ENCODE measurements at places on chromosomes 6 and 20.

DNA sequence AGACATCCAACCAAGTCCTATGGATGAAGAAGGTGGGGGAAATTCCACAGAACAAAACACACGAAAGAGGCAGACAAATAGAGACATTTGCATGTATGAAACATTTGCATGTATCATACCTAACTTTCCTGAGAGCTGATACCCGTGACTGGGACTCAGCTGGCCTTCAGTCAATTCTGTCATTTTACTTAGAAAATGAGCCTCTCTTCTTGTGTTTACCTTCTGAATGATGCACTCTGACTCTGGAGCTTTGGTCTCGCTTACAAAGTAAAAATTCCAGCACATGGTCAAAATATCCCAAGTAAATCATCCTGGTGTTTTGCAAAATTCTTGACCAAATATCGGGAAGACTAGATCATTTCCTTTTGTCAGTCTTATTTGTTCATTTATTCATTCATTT lies 46.9 kb downstream of the MMUT start:
- no peak for DNase-seq

DNA sequence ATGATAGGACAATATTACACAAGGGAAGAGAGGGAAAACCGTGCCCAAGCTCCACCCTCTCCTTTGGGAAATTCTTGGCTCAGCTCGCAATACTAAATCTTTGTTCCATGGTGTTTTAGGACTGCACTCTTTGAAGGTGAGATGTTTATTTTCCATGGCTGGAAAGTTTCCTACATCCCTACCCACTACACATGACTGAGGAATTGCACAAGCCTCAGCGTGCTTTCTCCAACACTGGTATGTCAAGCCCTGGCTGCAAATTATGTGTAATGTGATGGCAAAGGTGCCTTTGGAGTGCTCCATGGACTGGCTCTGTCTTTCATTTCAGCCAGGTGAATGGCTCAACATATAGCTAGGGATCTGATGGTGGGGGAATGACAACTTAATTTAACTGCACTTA lies 134.3 kb downstream of the ISM1 start:
- no peak for DNase-seq

GRCh38 chr6:119109654-119110325 lies 31.3 kb upstream of the FAM184A start:
- no peak for DNase-seq

GRCh38 chr6:138410048-138410735 lies 6.2 kb downstream of the HEBP2 start:
- no peak for DNase-seq

DNA sequence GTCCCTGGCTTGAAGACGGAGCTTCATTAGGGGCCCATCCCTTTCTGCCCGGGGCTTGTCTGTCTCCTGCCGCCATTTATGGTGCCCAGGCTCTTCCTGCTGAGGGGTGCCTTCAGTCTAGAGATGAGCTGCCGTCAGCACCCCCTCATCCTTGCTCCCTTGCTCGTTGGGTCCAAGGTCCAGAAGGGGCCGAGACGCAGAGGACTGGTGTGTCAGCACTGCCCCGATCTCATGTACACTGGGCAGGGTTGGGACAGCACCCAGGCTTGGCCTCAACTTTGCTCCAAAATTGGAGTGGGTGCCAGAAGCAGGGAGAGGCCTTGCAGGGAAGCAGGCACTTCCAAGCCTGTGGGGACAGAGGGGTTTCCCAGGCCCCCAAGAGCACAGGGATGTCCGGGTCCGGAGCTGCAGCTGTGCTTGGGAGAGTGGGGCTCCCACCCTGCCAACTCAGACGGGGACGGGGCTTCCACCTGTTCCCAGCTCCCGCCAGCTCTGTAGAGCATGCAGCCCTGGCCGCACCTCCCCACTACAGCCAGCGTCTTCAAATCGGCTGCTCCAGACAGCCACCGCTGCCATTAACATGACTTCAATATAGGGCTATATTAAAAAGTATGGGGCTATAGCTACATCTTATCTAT lies 488.8 kb downstream of the TENT5A start:
- no peak for DNase-seq

DNA sequence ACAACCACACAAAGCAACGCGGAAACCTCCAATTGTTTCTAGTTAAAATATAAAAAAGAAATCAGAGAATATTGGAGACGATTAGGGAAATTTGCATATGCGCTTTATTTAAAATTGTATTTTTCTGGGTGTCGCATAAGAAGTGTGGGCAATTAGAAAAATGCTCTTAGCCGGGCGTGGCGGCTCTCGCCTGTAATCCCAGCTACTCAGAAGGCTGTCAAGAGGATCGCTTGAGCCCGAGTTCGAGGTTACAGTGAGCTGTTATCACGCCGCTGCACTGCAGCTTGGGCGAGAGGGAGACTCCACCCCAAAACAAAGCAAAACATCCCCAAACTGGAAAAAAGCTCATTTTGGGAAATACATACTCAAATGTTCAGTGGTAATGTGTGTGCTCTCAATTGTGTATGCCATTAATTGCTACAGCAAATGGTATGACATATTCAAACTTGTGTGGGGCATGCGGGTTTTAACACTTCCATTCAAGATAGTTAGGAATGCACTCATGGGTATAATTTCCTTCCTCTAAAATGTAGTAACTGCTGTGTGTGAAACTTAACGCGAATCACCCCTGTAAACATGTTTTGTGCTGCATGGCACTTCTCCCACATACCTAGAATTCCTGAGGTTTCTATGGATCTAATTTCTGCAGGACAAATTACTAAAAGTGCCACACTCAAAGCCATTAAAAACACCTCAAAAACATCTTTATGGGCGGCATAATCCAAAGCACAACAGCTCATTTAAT lies 54.7 kb upstream of the HFE start:
- peak; percentile 37 for DNase-seq

DNA sequence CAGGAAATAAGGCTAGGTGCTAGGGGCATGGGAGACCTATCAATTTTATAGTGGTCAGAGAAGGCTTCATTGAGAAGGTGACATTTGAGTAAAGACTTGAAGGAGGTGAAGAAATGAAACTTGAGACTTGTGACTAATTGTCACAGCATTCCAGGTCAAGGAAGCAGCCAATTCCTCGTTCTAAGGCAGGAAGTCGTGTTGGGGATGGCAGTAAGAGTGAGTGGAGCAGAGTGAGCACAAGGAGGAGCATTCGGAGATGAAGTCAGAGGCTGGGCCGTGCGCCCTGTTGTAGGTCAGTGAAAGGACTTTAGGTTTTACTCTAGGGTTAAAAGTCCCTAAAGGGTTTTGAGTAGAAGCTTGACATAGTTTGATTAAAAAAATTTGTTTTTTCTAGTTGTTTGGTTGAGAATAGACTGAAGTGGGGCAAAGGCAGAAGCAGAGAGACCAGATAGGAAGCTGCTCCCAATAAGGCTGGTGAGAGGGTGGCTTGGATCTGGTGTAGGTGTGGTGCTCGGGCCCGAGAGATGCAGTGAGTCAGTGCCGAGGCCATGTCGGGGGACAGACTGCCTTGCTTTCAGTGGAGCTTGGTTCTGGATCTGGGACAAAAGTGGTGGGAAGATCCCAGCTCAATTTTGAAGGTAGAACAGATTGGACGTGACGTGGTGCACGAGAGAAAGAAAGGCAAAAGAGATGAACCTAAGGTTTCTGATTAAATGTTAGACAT lies 2.6 kb upstream of the RSPH3 start:
- no peak for DNase-seq

GRCh38 chr20:39874049-39874893 lies 814.8 kb downstream of the MAFB start:
- peak; percentile 28 for DNase-seq

DNA sequence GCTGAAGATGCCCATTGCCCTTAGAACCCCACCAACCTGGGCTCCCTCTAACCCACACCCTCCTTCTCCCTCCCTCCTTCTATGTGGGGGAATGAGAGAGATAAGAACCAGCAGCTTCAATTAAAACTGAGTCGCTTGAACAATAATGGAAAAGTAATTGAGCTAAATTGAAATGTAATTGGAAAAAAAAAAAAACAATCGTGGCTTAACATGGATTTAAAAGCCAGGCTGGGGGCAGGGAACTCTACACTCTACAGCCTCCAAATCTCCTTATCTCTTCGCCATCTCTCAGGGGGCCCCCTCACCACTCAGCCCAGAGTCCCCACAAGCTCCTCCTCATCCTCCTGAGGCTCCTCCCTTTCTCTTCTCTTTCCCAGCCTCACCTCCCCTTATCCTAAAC lies 83.2 kb downstream of the MDGA1 start:
- DNase-seq, result no peak

- DNase-seq, result no peak
These were observed 78.7 kb downstream of the DLL1 start for GRCh38 chr6:170212051-170212756.

- DNase-seq, result no peak
These were observed 75.8 kb downstream of the BCKDHB start for GRCh38 chr6:80182308-80182707.

DNA sequence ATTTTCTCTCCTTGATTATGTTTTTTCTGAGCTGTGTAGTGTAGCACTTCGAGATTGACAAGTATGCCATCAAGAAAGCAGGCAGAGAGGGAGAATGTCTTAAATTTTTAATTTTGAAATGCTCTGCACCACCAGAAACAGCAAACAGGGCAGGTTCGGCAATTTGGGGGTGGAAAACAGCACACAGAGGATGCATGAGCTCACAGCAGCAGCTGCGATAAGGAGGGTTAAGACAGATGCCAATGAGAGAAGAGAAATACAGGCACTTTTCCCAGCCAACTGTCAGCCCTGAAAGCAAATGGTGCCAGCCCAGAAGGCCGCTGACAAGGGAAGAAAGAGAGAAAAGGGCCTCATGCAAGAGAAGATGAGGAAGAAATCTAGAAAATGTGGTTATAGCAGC lies 15.1 kb upstream of the SNRPB2 start:
- DNase-seq, result no peak

GRCh38 chr6:147331401-147331800 lies 127.2 kb downstream of the STXBP5 start:
- no peak for DNase-seq

- DNase-seq, result no peak
These were observed 174.0 kb downstream of the MRPL14 start for GRCh38 chr6:43953256-43953655.

Measured in GDM1 (cell line).